Stimulated activated naive CD4-positive, alpha-beta T cell treated with Interleukin-2 at 50 U/mL for 16 hours (primary cell): ENCODE measurements at places on chromosomes 2 and 18.

DNA sequence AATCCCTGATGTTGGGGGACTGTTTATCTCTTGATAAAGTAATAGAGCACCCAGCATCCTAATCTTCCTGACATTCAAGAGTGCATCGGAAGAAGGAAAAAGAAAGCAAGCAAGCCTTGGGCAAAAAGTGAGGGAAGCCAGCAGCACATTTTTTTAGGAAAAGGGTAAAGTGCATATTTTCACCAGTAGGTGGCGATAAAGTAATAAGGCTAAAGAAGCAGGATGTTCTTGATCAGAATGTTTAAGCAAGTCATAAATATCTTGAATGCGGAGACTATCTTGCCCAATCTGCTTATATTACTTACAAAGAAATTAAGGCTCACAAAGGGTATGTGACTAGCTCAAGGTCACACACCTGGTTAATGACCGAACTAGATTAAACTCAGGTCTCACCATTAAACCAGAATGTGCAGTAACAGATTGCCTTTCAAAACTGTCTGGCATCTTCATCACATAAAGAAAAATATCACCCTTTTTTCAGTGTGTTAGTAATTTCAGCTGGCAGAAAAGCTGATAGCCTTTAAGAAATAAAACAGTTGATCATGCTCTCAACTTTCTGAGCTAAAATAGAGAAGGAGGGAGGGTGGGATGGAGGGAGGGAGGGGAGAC lies 83.8 kb downstream of the VIT start:
- no peak for DNase-seq

- DNase-seq, result no peak
Observed at GRCh38 chr2:221137385-221137784, 434.7 kb downstream of the EPHA4 start.

DNA sequence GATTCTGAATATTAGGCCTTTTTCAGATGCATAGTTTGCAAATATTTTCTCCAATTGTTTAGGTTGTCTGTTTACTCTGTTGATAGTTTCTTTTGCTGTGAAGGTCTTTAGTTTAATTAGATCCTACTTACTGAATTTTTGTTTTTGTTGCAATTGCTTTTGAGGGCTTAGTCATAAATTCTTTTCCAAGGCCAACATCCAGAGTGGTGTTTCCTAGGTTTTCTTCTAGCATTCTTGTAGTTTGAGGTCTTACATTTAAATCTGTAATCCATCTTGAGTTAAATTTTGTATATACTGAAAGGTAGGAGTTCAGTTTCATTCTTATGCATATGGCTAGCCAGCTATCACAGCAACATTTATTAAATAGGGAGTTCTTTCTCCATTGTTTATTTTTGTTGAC lies 404.8 kb downstream of the LNPK start:
- no peak for DNase-seq

- no peak for DNase-seq
Observed at GRCh38 chr2:47057687-47058002, 97.5 kb downstream of the STPG4 start.

DNA sequence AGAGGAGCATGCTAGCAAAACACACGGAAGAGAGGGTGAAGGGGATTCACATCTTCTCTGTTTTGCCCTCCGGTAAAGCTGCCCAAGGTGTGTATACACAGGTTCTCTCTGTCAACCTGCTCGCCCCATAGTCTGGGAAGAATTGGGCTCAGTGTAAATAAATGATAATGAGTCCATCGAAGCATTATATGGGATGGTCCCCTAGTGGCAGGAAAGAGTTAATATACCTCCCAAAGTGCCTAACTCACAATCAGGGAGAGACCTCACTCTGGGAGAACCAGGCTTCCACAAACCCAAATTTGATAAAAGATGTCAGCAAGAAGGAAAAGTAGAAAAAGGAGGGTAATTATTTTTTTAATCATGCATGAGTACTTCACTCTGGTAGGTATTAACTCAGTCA lies 262.2 kb upstream of the ZNF521 start:
- DNase-seq, result no peak

DNA sequence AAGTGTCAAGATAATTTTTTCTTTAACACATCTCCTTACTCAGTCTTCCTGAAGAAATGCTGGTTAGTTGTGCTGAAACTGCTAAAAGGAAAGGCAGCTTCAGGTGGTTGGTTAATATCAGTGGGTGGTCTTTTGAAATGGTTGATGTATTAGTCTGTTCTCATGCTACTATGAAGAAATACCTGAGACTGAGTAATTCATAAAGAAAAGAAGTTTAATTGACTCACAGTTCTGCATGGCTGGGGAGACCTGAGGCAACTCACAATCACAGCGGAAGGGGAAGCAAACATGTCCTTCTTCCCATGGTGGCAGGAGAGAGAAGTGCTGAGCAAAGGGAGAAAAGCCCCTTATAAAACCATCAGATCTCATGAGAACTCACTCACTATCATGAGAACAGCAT lies 125.9 kb upstream of the CYRIA start:
- no peak for DNase-seq

DNA sequence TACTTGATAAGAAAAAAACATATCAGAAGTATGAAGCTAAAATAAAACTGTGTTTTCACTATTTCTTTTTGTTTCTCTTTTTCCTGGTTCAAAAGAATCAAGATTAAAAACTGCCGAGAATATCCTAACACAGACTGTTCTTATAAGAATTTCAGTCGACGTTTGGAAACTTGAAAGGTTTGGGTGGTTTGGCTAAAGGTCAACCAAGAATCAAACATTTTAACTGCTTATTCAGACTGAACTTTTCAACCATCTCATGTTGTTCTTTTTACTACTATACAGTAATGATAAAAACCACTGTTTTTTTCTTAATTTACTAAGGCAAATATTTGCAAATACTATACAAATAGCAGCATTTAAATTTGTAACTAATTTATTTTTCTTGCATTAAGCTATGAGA lies 308.5 kb upstream of the TFPI start:
- no peak for DNase-seq
